Stimulated activated naive CD8-positive, alpha-beta T cell treated with anti-CD3 and anti-CD28 coated beads, Interleukin-15, Interleukin-2, amounts not matched to agents 100 U/mL and 50 U/mL, for 24 hours (primary cell): ENCODE measurements at places on chromosomes 12 and 14.

- no peak for DNase-seq
These were observed 30.1 kb upstream of the TSPAN11 start for GRCh38 chr12:30896461-30896860.

DNA sequence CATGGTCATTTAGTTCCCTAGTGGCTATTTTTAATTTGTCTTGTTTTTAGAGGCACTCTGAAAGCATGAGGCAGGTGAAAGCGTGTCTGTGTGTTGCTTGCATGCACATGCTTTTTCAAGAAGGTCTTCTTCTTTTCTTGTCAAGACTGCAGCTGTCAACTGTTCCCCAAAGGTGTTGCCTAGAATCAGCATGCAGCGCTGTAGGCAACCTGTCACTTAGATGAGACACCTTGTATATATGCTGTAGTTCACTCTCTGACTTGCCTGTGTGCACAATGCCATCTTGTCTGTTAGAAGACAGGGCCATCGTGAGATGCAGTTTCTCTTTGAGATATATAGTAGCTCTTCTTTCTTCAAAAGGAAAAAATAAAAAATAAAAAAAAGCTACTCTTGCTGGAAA, 885.7 kb downstream of the DIO2 start:
- no peak for DNase-seq

DNA sequence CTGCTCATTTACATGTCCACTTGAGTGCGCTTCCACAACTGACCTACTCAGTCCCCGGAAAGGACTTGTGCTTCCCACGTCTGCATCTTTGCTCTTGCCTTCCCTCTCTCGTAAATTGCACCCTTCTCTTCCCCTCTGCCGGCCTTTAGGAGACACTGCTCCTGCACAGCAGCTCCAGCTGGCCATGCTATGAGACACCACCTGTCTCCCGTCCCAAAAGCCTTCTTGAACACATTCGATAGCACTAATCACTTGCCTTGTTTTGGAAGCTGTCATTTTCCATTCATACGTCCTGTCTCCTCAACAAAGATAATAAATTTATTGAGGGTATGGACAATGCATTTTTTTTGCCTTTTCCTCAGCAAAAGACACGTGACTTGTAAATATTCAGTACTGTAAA, 15.7 kb upstream of the KCNA1 start:
- DNase-seq, result no peak

DNA sequence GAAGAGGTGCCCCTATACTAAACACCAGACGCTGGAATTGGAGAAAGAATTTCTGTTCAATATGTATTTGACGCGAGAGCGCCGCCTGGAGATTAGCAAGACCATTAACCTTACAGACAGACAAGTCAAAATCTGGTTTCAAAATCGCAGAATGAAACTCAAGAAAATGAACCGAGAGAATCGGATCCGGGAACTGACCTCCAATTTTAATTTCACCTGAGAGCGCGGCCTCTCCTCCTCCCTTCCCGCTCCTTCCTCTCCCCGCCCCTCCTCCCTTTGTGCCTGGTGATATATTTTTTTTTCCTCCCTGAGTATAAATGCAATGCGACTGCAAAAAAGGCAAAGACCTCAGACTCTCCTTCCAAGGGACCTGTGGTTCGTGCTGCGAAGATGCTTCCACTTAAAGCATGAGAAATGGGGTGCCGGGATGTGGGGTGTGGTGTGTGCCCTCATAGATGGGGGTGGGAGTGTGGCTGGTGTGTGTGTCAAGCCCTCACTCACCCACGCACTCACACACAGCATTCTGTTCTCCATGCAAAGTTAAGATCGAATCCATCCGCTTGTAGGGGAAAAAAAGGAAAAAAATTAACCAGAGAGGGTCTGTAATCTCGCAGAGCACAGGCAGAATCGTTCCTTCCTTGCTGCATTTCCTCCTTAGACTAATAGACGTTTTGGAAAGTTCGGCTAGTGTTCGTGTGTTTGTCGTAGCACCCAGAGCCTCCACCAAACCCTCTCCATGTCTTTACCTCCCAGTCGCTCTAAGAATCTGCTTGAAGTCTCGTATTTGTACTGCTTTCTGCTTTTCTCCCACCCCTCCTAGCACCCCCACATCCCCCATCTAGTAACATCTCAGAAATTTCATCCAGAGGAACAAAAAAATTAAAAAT, 4.5 kb downstream of the HOXC10 start:
- no peak for DNase-seq

DNA sequence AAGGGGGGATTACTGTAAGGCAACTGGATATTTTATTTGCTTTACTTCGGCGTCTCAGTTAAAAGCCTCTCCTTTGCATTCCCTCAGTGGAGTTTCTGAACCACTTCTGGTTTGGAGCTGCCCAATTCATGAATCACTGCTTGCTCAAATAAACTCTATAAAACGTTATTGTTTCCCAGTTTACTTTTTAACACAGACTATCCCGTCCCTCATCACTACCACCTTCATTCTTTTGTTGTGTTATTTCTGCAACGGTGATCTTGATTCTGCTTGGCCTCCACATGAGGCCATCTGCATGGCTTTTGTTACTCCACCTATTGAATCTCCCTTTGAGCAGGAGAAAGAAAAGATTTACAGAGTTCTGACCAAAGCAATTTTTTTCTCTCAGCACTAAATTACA, 104.0 kb upstream of the PLEKHA5 start:
- no peak for DNase-seq

DNA sequence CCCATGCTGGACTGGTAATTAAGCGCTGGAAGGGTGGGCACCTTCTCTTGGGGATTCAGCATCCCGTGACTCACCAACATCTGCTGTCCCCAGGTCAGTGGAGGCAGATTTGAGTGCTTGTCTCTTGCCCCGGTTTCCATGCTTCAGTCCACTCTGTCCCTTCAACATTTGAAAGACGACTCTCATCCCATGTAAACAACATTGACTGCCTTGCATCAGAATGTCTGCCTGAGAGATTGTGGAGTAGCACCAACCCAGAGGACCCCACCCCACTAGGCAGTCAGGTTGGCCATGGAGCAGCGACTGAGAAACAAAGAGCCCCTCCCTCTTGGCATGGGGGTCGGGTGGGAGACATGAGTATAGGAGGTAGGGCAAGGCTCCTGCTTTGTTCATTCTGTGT, 4.9 kb upstream of the STAC3 start:
- no peak for DNase-seq

DNA sequence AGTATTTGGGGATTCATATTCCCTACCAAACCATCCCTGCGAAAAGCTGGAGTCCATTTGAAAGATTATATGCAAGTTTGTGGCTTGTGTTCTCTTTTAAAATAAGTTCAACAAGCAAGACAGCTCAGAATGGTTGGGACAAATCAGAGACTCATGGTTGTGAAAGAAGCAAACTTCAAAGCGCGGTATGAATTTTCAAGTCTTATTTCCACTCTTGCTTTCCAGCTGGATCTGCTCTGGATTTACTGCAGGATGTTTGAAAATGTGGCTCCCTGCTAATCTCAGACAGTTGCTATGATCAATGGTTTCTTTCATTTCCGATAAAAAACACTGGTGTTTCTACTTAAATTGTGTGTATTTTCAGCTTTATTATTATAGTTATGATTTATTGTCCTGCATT, 477.5 kb downstream of the RAD51B start:
- DNase-seq, result no peak

- DNase-seq, result no peak
These were observed 4.1 kb downstream of the NINJ2 start for GRCh38 chr12:659090-659683.

- no peak for DNase-seq
These were observed 88.8 kb downstream of the GALNT8 start for GRCh38 chr12:4809013-4809448.

DNA sequence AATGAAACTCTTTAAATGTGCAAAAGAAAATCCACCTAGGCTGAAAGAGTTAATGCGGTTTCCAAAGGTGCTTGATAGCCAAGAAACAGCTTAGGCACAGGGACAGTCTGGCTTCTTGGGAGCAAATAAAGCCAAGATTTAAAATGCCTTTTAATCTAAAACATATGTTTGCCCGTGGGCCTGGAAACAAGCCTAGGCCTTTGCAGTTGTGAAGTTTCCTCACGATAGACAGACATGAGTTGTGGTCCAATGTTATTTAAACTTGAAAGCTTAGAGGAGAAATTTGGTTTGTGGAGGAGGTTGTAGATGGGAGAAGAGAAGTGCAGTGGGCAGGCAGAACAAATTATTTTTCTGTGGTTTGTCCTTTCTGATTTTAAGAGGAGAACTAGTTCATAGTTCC, 29.8 kb downstream of the PROX2 start:
- DNase-seq, result no peak

DNA sequence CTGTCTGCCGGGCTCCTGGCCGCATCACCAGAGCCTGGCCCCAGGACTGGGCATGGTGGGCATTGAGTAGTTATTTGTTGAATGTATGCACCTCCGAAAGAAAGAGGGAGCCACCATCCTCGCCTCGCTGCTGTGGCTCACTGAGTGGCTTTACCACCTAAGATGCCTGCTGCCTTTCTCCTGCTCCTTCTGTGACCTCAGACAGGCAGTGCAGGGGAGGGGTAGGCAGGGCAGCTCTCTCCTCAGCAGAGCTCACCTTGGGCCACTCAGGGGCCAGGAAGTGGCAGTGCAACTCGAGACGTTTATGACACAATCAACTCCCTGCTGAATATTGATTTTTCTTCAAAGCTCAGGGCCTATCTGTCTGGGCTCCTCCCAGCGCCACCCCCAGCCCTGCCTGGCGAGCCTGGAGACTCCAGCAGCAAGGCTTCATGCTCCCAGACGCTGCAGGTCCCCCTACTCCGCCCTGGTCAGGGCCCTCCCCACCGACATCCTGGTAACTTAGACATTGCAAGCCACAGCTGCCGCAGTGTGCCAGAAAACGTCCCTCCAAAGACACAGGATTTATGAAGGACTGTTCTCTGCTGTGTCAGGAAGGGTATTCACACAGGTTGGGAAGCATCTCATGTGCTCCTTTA, 84.3 kb upstream of the DIO3 start:
- no peak for DNase-seq

DNA sequence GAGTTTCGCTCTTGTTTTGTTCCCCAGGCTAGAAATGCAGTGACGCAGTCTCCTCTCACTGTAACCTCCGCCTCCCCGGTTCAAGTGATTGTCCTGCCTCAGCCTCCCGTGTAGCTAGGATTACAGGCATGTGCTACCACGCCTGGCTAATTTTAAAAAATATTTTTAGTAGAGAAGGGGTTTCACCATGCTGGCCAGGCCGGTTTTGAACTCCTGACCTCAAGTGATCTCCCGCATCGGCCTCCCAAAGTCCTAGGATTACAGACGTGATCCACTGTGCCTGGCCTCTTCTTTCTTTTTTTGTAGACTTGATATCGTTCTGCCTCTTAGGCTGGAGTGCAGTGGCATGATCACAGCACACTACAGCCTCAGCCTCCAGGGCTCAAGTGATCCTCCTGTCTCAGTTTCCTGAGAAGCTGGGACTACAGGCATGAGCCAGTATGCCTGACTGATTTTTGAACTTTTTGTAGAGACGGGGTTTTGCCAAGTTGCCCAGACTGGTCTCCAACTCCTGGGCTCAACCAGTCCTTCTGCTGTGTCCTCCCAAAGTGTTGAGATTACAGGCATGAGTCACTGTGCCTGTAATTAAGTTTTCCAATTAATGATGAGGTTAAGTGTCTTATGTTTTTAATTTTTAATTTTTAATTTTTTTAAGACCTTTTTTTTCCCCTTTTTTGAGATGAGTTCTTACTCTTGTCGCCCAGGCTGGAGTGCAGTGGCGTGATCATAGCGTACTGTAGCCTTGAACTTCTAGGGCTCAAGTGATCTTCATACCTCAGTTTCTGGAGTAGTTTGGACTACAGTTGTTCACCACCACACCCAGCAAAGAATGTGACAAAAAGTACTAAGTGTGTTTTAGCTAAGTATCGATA, 10.2 kb downstream of the RCOR1 start:
- no peak for DNase-seq
